ENCODE measurements at places on chromosomes 4 and X. TPM values are rescaled to one million over a fixed set of nuclear protein-coding genes. Genes with fewer than 3 reads are reported as not detected.

Gene CXCL3
- not detected for total RNA-seq

Gene QDPR
- 25.5 TPM for total RNA-seq

DNA sequence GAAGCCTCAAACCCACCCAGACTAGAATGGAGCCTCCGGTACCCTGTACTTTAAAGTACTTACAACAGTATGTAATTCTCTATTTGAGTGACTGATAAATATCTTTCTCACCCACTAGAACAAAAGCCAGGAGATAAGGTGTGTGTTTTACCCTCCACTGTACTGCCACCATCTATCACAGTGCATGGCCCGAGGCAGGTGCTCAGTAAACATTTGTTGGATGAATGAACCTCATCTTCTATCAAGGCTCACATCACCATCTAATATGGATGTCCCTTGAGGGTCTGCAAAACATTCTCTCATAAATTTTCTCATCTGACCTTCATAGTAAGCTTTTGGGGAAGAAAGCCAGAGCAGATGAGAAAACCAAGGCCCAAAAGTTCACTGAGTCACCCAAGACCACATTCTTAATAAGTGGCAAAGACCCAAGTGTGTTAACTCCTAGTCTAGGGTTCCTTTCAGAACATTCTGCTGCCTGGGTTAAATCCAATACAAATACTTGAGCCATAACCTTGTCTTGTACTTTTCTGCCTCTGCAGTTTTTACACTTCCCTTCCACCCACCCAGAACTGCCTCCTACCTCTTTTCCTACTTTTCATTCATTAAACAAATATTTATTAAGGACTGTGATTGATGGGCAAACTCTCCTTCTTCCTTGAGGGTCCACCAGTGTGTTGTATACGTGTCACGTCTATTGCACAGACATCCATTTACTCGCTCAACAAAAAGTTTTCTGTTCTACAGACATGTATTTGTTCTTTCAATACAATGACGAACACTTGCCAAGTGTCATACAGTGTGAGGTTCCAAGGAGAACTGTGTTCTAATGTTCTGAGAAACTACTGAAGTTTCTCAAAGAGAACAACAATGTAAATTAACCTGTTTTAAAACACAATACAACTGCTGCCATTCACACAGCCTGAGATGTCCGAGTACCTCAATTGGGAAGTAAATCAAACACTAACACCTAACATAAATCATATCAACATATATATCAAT lies 35.7 kb downstream of the APBB2 start:
- H3K27ac ChIP-seq: no peak overlapping the region
- peaks cover 3% of the 10 kb centered on the region for H3K27me3 ChIP-seq
- no peaks in the 10 kb centered on the region for H3K4me1 ChIP-seq
- no peak for DNase-seq
- no peaks in the 10 kb centered on the region for H3K36me3 ChIP-seq

Gene GUCY1B1
- total RNA-seq: not detected

DNA sequence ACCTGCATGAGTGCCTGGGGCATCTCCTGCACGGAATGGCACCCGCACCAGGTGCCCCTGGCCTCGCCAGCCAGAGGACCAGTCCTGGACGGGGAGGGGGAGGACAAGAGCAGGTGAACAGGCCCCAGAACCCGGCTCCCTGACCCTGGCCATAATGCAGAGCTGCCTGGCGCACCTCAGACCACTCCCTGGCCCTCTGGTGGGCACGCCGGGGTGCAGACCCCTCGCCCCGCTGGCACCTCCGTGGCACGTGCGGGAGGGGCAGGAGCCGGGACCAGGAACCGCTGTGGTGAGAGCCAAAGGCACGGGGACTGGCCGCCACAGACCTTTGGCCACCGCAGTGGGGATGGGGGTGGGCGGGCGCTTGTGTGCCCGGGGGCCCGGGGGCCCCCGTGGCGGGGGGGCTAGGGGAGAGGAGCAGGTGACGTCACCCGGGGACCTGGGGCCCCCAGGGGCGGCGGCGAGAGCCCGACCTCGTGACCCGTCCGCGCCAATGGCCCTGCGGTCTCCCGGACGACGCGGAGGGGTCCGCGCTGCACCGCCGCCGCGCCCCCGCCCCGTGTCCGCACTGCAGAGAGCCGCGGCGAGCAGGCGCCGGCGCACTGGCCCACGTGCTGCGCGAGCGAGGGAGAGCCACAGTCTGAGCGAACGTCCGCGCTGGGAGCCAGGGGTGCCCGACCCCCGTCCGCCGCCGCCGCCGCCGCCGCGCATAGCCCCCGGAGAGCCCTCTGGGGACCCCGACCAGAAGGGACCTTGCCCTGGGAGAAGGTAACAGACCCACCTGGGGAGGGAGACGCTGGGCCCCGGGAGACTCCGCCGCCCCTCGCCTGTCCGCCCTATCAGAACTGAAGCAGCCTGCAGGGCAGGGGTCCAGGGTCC lies at the start of gene PNMA3:
Gene PNMA3, plus strand, starts transcription at position 600 of the 879 bp plus-strand sequence. CDS start 586 bp downstream, outside the sequence.
- no peak within 1 kb of the TSS for H3K27ac ChIP-seq
- no peaks in the 10 kb centered on the region for H3K36me3 ChIP-seq
- H3K27me3 ChIP-seq: no peaks in the 10 kb centered on the region
- H3K4me3 ChIP-seq: no peak within 1 kb of the TSS
- DNase-seq: no peak

DNA sequence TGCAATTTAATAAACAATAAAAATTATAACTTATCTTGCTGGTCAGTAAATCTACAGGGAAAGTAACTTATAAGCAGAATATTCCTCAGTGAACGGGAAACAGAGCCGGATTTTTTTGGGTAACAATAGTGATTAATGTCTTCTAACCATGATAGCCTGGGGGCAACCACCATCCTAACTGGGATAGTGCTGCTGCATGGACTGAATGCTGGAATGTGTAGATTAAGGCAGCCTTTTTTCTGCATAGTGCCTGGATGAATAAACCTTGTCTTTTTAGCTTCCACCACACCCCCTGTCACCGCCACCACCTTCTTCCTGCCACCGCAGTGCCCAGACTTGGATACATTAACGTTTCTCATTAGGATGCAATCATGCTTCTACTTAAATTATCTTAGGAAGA lies 83.6 kb upstream of the LNX1 start:
- H3K4me1 ChIP-seq: no peaks in the 10 kb centered on the region
- peaks cover 2% of the 10 kb centered on the region for H3K27me3 ChIP-seq
- no peak overlapping the region for H3K4me3 ChIP-seq
- DNase-seq: no peak
- no peaks in the 10 kb centered on the region for H3K36me3 ChIP-seq

Gene TLR3
- total RNA-seq: 3.3 TPM

Gene AKAP14
- total RNA-seq: not detected

- H3K4me1 ChIP-seq: no peaks in the 10 kb centered on the region
- no peaks in the 10 kb centered on the region for H3K27me3 ChIP-seq
- peaks cover 23% of the 10 kb centered on the region for H3K36me3 ChIP-seq
- no peak for DNase-seq
These were observed 19.6 kb downstream of the FGFR3 start for GRCh38 chr4:1812720-1813119.

Gene OPRPN
- not detected for total RNA-seq

- no peak for DNase-seq
- H3K4me1 ChIP-seq: no peaks in the 10 kb centered on the region
- no peak overlapping the region for H3K27ac ChIP-seq
- H3K27me3 ChIP-seq: no peaks in the 10 kb centered on the region
- no peaks in the 10 kb centered on the region for H3K36me3 ChIP-seq
These were observed 375.3 kb downstream of the IDS start for GRCh38 chrX:149129767-149130166.
